ENCODE measurements at places on chromosomes 16 and 17. TPM values are rescaled to one million over a fixed set of nuclear protein-coding genes. Genes with fewer than 3 reads are reported as not detected.
A peak's percentile ranks its signal among the peaks of the same experiment; 100 is the strongest.

DNA sequence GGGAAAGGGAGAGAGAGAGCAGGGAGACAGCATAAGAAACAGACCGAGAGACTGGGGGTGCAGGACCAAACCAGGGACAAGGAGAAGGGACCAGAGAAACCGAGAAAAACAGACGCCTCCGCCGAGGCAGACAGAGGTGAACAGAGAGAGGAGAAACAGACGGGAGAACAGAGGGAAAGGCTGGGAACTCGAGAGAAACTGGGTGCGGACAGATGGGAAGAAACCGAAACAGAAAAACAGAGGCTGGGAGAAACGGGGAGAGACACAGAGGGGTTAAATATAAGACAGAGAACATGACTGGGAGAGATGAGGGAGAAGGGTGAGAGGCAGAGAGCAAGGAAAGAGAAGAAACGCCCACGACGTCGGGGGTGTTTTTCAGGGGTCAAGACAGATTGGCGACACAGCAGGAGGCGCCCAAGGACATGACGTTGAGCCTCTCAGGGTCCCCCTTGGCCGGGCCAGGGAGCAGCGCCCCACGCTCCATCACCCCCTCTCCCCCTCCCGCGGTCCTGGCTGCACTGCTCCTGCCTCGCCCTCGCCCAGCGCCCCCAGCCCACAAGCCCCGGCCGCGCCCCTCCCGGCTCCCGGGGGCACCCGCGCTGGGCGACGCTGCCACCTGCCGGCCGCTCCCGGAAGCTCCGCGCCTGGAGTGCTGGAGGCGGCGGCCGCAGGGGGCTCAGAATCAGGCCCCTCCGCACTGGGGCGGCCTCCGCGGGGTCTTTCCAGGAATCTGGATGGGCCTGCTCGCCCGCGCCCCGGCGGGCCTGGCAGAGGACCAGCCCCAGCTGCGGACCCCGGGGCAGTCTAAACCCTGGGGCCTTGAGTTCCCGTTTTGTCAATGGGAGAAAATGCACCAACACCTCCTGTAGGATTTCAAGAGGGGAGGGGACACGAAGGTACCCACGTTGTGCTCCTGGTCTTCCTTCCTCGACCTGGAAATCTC, 1.3 kb upstream of the TMEM92 start:
- DNase-seq, result peak; percentile 49

GRCh38 chr17:34542700-34543336, 36.6 kb upstream of the TMEM132E start:
- peak; percentile 19 for DNase-seq

NPIPA7 gene
- polyA plus RNA-seq, result 8.1 TPM

- peak; percentile 75 for DNase-seq
These were observed 9.8 kb downstream of the SARM1 start for GRCh38 chr17:28381141-28381825.

DNA sequence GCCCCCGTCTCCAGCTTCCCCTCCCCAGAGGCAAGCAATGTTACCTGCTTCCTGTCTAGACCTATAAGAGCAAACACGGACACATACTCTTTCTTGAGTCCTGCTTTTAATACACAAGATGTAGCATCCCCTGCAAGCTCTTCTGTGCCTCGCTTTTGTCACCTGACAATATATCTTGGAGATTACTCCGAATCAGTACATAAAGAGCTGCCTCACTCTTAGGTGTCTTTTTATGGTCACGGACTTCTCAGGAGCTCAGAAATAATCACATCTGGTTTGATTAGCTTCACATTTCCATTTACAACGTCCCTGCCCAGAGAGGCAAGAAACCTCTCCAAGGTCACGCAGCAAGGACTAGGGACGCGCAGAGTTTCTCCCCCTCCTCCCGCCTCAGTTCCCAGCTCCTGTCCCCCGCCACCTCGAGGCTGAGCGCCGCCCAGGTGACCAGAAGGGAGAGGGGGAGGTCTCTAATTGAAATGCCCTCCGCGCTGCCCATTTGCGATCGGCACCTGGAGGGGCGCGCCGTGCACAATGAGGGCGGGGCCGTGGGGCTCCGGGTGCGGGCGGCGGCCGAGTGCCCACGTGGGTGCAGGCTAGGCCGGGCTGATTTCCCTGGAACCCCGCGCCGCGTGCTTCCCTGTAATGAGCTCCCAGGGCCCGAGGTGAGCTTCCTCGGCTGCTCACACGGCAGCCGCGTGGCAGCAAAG, 13.8 kb upstream of the SEZ6 start:
- no peak for DNase-seq

RPRML gene
- polyA plus RNA-seq, result 3.5 TPM

DNA sequence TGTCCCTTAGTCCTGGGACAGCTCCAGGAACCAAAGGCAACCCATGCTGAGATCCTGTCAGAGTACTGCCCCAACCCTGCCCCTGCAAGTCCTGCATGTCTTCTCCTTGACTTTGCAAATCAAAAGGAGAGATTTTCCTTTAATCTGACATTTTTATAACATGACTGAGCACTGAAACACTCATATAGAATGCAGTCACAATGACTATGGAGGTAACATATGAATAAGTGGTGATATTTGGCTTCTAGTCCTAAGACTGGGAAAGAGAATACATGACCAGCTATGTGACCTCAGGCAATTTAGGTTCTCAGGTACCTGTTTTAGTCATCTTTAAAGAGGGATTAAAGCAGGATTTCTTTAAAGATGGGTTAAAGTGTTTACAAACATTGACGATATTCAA, 941.6 kb upstream of the CDH8 start:
- DNase-seq, result no peak

DNA sequence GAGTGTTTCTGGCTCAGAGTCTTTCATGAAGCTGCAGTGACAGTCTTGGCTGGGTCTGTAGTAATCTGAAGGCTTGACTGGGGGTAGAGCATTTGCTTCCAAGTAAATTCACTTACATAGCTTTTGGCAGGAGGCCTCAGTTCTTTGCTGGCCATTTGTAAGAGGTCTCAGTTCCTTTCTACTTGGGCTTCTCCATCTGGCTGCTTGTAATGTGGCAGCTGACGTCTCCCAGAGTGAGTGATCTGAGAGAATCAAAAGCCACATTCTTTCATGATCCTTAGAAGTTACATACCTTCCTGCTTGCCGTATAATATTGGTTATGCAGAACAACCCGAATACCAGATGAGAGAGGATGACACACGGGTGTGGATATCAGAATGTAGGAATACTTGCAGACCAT, 39.8 kb downstream of the NF1 start:
- DNase-seq, result no peak

DNA sequence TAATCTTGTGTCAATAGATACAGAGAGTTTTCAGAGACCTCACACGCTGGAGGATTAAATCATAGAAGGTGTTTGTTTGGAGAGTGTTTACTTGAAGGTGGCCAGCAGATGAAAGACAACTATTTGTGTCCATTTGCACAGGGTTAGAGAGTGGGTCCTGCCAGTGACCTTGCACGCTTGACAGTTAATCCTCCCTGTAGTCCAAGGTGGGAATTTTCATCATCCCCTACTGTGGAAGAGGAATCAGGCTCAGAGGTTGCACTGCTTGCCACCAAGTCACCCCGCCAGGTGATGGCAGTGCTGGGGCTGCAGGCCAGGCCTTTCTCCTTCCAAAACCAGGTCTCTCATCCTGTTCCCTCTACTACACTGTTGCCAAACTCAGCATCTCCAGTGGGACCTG, 12.3 kb downstream of the CDH1 start:
- no peak for DNase-seq

FOXN1 gene
- not detected for polyA plus RNA-seq

DNA sequence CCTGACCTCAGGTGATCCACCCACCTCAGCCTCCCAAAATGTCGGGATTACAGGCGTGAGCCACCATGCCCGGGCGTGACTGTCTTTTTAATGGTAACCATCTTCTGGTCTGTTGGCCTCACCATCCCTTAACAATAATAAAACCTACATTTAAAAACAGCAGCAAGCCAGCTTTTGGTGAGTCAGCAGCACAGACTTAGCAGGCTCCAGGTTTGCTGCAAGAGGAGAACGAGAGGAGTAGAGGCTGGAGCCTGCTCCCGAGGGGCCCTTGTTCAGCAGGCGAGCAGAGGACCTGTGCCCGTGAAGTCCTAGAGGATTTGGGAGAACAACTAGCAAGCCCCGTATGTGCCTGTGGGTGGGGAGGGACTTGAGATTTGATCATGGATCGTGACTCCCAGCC, 35.7 kb downstream of the MYH13 start:
- no peak for DNase-seq

DNA sequence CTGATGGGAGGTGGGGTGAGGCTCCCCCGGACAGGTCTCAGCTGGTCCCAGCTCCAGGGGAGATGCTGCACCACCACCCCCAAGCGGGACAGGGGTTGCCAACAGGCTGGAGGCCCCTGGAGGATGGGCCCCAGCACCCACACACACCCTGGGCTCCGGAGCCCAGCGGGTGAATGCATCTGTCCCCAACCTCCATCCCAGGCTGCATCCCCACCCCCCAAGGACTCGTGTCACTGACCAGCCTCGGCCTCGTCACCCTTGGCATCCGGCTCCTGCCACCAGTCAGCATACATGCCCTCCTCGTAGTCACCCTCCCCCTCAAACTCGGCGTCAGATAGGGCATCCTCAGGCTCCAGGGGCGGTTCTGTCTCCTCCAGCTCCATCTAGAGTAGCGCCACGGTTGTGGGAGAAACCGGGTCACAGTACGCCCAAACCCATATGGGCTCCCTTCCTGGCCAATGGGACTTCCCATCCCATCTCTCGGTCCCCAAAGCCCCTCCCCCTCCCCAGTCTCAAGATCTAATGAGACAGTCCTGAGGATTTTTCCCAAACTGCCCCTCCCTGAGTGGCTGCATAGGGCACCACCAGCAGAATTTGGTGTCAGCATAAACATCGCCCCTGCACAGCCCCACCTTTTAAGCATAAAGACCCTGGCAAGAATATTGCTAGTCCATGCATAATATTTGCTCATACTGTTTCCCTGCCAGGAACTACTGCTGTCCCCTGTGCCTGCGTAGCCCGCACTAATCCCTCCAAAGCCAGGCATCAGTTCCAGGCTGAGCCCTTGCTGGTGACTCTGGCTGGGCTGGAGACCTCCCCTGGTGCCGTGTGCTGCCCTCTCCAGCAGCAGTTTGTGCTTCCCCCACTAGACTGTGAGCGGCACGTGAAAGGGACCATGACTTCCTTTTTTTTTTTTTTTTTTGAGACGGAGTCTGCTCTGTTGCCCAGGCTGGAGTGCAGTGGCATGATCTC, 8.4 kb downstream of the P3H4 start:
- DNase-seq, result peak; percentile 11

- no peak for DNase-seq
These were observed 11.2 kb downstream of the METRNL start for GRCh38 chr17:83090444-83091256.

KRT24 gene
- polyA plus RNA-seq, result not detected

KRT15 gene
- polyA plus RNA-seq, result 2.3 TPM

- no peak for DNase-seq
These were observed 42.8 kb upstream of the SALL1 start for GRCh38 chr16:51193879-51194278.

- DNase-seq, result no peak
These were observed 170.4 kb downstream of the IRX5 start for GRCh38 chr16:55101026-55101425.

DNA sequence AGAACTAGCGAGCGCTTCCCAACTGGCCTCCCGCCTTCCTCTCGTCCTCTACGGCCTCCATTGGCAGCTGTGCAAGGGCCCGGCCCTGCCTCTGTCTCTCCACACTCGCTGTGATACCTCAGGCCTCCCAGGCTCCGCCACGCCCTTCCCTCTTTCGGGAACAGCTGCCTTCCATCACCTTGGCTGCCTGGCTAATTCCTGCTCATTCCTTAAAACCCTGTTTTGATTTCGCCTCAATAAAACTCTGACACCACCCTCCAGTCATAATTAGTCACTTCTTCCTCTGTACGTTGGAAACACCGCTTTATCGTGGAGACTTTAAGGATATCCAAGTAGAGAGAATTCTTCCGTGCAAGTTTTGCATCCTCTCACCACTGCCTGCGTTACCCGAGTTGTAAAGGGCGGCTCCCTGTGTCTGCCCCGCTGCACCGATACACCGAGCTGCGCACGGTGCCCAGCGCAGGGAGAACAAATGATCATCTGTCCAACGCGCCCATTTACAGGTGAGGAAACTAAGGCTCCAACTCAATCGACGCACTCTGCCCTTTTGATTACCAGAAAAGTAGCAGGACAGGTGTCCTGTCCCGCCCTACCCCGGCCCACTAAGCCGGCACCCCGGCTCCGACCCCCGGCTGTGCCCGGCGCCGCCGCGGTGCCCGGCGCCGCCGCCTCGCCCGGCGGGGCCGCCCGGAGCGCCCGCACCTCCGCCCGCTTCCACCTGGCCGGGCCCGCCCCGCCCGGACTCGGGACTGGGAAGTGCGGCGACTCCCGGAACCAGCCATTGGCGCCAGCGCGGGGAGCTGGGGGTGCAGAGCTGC, 139.7 kb downstream of the SEC14L1 start:
- DNase-seq, result no peak

- DNase-seq, result peak; percentile 56
These were observed 17.3 kb upstream of the WFDC1 start for GRCh38 chr16:84277244-84277823.

GRCh38 chr17:9202532-9202931, 181.2 kb downstream of the NTN1 start:
- no peak for DNase-seq

DNA sequence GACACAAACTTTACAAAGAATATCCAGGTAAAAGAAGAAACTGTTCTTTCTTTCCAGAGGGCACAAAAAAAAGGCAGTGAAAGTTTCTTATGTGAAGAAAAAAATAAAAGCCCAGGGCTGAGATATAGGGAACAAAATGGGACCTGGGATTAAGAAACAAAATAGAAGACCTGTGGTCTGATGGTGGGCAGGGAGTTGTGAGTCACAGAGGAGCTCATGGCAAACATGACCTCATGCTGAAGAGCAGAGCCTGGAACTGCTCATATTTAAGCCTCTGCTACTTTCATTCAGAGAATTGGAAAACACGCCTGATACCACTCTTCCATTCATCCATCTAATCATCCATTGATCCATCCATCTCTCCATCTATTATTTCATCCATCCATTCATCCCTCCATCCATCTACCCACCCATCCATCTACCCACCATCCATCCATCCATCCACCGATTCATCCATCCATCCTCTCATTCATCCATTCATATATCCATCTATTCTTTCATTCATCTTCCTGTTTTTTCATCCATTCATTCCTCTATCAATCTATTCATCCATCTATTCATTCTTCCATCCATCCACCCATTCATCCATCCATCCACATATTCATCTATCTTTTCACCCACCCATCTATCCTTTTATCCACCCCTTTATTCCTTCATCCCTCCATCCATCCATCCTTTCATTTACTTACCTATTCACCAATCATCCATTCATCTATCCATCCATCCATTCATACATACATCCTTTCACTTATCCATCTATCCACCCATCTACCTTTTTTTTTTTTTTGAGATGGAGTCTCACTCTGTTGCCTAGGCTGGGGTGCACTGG, 30.0 kb downstream of the WFDC1 start:
- no peak for DNase-seq

CRYBA1 gene
- polyA plus RNA-seq, result not detected

ATP2A1 gene
- 0.51 TPM for polyA plus RNA-seq

GRCh38 chr17:49971848-49972485, 3.0 kb downstream of the DLX4 start:
- DNase-seq, result no peak

EPX gene
- not detected for polyA plus RNA-seq

DNA sequence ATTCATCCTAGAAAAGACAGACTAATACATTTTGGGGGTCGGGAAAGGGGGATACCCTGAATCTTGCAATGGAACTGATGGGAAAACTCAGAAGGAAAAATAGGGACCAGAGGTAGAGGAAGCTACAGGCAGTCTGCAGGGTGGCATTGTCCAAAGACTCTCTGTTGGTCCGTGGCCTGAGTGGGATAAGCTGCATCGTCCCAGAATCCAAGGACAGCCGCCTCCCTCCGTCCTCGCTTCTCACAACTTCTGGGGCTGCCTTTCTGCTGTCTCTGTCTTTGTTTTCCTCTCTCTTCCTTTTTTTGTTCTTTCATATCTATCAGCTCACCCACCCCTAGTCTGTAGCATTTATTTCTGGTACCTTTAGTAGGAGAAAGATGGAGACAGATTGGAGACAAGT, 1052.6 kb upstream of the RBFOX1 start:
- no peak for DNase-seq

All from brain (organoid and tissue), 16 donors.